ENCODE measurements at places on chromosomes 16 and 17.

DNA sequence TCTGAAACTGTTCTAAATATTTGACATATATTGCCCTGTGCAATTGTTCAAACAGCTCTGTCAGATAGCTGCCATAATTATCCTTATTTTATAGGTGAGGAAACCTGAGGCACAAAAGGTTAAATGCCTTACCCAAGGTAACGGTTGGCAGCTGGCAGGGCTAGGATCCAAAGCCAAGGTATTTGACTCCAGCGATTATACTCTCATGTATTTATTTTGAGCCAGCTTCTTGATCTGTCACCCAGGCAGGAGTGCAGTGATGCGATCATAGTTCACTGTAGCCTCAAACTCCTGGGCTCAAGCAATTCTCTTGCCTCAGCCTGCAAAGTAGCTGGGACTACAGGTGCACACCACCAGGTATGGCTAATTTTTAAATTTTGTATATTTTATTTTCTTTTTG lies 7.2 kb downstream of the ENO3 start:
- no peak for DNase-seq

DNA sequence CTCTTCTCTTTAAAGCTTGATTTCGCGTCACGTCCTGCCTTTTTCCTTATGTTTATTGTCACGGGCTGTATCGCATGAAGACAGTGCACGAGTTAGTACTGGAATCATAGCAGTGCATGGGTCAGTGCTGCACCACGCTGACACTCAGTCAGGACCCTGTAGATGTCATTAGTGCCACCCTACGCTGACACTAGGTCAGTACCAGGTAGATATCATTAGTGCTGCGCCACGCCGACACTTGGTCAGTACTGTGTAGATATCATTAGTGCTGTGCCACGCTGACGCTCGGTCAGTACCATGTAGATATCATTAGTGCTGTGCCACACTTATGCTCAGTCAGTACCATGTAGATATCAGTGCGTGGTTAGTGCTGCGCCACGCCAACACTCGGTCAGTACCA lies 106.2 kb upstream of the ZNF469 start:
- DNase-seq: no peak

DNA sequence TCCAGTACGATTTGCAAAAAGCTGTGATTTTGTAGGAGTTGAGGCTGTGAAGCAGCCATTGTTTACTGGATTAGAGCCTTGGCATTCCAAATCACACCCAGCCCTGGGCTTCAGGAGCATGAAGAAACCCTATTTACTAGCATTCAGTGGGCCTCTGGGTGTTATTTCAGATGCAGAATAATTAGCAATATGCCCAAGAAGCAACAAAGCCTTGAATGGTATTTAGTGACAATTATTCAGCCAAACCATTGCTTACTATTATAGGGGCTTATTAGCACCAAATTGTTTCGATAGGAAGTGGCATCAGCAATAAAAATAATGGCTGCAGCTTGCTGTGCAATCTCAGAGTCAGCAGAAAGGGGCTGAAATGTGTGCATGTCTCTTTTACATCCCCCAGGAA lies 166.6 kb upstream of the SHISA6 start:
- no peak for DNase-seq

- no peak for DNase-seq
Observed at GRCh38 chr17:44900894-44901293, 1.6 kb upstream of the EFTUD2 start.

DNA sequence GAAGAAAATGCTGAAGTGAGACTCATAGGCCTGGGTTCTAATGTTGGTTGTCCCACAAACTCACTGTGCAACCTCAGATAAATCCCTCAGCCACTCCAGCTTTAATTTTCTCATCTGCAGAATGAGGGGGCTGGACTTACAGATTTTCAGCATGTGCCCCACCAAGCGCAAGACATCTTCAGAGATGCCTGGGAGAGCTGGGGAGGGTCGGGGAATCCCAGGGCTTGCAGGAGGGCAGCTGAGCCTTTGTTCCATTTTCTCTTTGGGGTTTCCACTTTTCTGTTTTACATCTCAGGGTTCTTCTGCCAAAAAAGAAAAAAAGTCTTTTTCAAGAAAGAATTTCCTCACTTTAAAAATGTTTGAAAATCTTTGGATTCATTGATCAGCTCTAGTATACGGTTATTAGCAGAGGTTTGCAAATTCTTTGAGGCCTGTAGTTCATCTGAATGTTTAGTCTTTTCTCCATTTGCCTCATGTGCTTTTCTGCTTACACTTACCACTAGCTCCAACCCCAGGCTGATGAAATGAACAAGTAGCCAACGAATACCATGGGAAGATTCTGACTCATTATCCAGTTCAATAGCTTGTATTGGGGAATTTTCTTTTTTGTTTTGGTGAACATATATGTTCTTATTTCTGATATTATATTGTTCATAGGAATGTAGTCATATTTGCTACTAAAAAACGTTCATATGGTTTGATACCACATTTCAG lies 56.4 kb downstream of the CHD9 start:
- no peak for DNase-seq

DNA sequence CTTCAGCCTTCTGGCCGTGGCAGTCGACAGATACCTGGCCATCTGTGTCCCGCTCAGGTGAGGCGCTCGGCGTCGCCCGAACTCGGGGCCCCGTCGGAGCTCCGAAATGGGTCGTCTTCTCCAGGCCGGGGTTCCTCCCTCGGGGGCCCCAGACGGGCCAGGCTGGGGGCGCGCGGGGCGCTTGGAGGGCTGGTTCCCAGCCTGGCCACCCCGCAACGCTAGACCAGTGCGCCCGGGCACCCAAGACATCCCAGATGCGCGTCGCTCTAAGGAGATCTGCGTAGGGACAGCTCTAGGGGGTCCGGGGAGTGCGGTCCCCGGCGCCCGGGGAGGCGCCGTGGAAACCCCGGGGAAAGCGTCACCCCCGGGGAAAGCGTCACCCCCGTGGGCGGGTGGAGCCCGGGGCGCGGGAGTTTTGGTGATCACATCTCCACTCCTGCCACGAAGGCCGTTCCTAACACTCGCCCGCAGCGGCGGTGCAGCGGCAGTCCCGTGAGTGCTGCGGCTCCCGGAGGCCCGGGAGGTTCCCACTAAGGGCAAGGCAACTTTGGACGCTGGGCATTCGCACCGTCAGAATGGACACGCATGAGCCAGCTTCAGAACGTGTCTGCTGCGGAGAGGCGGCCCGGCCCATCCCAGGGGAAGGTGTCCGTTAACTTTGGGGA lies 729 bp downstream of the ADORA2B start:
- DNase-seq: no peak

DNA sequence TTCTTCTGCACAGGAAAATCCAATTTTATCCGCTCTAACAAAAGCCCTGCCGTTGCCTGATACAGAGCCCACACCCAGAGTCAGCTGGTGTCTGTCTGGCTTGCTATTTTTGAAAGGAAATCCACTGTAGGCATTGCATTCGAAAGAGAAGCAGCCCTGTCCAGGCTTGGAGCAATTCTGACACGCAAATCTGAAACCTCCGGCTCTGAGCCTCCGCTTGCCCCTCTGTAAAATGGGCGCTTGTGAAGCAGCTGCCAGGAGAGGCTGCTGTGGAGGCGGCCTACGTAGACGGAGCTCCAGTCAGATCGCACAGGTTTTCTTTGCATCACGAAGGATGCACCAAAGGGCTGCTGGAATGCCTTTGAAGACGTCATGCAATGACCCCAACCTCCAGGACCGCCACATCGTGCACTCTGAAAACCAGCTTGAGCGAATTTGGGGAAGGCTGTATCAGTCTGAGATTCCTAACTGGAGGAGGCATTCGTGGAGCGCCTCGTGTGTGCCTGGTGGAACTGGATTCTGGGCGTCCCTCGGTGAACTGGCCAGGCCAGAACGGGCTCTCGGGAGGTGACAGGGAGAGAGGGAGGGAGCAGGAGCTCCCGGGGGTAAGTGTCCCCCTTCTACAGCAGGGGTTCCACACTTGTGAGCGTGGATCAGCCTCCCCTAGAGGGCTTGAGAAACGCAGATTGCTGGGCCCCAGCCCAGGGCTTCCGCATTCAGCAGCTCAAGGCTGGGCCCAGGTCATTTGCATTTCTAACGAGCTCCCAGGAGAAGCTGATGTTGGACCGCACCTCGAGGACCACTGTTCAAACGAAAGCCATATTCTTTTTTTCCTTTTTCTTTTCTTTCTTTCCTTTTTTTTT lies 215.5 kb downstream of the MRTFB start:
- peak; percentile 60 for DNase-seq

DNA sequence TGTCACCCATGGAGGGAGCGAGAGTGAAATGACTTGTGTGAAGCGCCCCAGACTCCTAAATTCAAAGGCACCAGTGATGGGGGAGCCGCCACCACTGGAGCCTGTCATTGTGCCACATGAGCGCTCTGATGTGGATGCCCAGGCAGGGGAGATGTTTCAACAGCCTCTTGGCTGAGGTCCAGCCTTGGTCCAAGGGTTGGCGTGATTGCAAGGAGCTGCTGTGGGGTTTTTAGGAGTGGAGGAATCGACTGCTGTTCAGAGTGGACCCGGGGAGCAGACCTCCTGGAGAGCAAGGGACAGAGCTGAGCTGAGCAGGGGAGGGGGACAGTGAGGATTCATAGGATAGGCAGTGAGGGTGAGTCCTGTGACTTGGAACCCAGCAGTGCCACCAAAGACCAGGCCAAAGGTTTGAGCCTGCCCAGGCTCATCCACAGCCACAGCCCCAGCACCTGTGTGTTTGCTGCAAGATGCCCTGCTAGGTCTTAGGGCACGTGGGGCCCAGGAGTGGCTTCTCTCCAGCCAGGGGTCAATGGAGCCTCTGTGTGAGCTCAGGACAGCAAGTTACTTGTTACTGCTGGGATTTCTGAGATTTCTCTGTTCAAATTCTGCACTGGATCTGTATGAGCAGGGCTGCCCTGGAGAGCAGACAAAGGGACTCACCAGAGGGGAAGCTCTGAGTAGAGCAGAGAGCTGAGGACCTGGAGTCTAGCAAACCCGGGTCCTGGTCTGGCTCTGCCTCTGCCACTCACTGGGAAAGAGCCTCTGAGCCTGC lies 20.3 kb downstream of the RHBDL3 start:
- no peak for DNase-seq

- DNase-seq: no peak
Observed at GRCh38 chr17:216625-217024, 35.2 kb upstream of the DOC2B start.

DNA sequence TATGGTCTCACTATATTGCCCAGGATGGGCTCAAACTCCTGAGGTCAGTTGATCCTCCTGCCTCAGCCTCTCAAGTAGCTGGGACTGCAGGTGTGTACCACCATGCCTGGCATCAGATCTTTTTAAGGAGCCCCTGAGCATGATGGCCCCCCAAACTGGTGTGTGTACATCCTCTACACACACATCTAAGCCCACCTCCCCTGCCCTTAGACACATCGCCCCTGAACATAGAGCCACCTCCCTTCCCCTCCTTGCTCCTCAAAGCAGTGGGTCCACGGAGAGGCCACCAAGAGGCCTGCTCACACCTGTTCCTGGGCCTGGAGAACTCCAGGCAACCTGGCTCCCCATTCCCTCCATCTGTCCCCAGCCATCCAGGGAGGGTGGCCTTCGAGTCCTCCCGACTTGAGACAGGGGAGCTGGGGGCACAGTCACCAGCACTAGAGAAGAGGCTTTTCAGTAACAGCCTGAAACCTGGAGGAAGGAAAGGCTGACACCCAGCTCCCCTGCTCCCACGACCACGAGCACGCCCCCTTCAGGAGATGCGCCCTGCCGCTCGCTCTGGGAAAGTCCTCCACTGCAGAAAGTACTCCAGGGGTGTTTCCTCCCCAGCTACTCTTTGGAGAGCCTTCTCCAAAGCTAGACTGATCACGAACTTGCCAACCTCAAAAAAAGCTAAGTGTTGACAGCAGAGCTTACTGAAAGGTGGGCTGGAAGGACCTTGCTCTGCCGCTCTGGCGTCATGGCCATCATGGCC lies 12.6 kb upstream of the PRR29 start:
- no peak for DNase-seq

- no peak for DNase-seq
Observed at GRCh38 chr16:25605381-25605780, 86.4 kb upstream of the HS3ST4 start.

GRCh38 chr17:8057691-8058114 lies 18.8 kb downstream of the ALOX15B start:
- DNase-seq: peak; percentile 69

GRCh38 chr16:57764341-57765159 lies 29.0 kb downstream of the KATNB1 start:
- DNase-seq: peak; percentile 37

- DNase-seq: peak; percentile 32
Observed at GRCh38 chr17:7445619-7445968, 733 bp downstream of the CHRNB1 start.

DNA sequence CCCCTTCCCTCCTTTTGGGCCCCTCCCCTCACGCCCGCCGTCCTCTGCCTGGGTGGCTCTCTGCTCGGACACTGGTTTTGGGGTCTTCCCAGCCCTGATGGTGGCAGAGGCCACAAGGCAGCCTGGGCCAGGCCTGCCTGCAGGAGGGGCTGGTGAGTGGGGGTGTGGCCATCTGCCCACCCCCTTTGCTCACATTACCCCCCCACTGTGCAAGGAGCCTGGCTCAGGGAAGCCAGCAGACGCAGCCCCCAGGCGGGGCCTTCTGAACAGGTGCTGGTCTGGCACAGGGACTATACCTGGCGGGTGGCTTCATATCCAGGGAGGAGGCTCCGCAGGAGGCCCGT lies 10.7 kb upstream of the ZFPM1 start:
- no peak for DNase-seq

- no peak for DNase-seq
Observed at GRCh38 chr17:954431-955164, 25.0 kb downstream of the NXN start.

- DNase-seq: no peak
Observed at GRCh38 chr16:76059701-76060100, 217.5 kb upstream of the CNTNAP4 start.

DNA sequence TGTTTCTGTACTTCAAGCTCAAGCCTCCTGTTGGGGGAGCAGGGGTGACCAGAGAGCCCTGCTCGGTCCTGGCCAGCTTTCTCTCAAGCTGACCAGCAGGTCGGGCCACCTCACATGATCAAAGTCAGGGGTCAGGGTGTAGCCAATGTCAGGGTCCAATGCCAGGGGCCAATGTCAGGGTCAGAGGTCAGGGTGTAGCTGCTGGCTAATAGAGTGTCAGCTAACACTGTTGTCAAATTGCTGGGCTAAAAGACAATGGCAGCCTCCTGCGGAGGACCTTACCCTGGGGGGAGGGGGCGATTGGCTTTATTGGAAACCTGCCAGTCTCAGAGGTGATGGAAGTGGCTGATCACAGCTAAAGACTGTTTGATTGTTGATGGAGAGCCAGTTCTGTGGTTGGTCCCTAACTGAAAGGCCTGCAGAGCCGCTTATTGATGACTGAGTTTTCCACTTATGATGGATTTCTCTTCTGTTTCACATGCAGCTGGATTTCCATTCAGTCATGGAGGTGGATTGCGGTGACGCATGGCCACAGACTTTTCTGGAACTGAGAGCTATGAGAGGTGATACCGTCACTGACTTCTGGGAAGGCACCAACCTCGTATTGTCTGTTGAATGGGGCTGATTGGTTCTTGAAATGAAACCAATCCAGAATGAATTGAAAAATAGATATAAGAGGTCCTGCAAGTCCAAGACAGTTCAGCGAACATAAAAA lies 97.4 kb upstream of the ZFHX3 start:
- DNase-seq: no peak

DNA sequence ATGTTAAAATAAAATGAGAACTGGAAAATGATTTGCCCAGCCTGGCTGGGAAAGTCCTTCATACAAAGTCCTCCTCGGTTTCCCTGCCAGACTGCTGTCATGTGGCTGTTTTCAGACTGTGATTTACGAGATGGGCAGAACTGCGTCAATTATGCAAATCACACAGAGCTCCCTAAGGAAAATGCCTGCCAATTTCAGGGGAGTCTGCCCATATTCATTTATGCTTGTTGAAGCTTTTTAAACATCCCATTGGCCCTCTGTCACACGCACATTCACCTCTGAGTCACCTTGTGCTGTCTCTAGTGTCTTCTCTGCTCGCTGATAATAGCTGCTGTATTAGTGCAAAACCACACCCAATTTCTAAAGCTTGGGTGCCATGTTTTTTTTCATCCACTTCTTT lies 81.7 kb upstream of the FAM20A start:
- no peak for DNase-seq

Data from CD4-positive, alpha-beta T cell treated with Interferon alpha-2 for 1 hour (primary cell).